Inflammatory macrophage treated with lipopolysaccharide for 4 hours (primary cell): ENCODE measurements at places on chromosomes 6 and 20.

DNA sequence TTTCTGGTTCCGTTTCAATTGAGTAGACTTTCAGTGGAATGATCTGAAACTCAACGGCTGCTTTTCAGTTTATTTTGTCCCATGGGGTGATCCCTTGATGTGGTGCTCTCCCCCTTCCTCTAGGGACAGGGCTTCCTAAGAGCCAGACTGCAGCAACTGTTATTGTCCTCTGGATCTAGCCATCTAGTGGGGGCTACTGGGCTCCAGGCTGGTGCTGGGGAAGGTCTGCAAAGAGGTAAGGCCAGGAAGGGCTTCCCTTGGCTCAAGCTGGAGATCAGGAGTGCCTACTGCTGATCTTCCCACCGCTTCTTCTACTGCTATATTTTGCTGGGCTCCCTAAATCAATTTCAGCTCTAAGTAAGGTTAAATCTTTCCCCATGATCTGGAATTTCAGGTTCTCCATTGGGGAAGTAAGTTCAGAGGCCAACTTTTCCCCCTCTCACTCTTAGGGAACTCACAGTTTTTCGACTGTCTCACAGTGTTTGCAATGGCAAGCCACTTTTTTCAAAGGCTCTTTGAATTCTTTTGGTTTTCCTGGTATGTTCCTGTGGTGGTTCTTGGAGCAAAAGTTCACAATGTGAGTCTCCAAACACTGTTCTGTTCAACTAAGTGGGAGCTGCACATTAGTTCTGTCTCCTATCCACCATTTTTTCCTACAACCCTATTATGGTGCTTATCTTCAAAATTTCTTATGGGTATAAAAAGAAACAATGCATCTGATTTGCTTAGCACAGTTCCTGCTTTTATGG, 286.2 kb upstream of the EXOC2 start:
- DNase-seq, result no peak

DNA sequence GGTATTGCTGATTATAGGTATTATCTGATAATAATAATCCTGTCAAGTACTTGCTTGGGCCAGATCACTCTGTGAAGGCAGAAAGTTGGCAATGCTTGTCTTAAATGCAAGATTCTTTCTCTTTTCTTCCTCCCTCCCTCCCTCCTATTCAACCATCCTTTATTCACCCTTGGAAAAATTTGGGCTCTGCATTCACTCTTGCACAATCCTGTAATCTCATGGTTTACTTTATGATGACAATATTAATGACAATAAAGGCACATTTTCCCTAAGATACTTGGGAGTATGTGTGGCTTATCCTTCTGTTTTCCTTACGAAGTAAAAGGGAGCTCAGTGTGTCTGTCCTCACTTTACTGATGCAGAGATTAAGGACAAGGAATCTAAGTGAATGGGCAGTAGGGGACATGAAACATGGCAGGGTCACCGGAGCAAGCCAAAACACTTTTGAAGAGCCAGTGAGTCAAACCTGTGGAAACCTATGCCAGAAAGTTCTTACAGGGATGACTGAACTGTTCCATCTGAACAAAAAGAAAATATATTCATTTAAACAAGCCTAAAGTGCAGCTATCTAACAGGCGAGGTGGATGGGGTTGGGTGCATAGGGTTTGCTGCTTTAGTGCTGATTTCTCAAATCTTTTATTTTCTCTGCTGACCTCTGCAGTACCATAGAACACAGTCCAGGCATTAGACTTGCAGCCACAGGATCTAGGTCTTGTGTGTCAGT, 14.6 kb upstream of the RIPOR2 start:
- no peak for DNase-seq

GRCh38 chr6:91482498-91482897, 895.6 kb upstream of the MAP3K7 start:
- DNase-seq, result no peak

GRCh38 chr6:21780141-21780540, 186.6 kb downstream of the SOX4 start:
- DNase-seq, result no peak

DNA sequence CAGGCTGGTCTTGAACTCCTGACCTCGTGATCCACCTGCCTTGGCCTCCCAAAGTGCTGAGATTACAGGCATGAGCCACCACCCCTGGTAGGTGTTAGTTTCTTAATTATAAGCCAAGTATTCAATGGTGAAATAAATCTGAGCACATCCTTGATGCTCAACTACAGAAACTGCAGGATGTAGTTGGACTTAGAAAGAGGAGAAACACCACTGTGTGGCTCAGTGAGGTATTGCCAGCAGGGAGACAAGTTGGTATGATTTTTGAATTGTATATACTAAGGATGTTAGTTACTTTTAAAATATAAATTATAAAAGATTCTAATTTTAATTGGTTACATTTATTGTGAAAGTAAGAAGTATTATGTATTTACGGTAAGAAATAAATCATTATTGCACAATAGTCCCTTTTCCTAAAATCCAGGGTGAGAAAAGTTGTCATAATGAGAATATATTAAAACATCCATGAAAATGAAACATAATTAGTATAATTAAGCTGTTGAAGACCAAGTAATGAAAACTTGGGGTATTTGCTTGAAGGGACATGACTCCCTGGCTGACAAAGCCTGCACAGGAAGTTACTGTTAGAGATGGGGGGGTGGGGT, 17.6 kb downstream of the SLC18B1 start:
- no peak for DNase-seq

DNA sequence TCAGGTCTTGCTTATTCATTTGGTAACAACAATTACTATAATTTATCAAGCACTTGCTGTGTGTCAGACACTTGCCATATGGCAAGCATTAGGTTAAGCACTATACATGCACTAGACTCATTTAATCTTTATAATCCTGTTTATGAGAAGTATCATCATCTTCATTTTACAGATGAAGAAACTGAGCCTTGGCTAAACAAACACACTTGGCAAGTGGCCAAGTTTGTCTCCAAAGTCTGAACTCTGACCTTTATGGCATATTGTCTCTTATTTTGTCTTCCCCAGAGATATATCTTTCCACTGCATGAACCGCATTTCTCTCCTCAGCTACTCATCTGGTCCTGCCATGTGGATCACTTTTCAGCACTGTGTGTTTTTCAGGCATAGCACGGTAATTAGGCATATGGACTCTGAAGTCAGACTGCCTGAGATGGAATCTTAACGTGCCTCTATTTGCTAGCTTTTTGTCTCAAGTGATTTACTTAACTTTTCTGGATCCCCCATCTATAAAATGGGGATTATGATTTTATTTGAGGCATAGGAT, 4.7 kb downstream of the ADGRF5 start:
- DNase-seq, result no peak

DNA sequence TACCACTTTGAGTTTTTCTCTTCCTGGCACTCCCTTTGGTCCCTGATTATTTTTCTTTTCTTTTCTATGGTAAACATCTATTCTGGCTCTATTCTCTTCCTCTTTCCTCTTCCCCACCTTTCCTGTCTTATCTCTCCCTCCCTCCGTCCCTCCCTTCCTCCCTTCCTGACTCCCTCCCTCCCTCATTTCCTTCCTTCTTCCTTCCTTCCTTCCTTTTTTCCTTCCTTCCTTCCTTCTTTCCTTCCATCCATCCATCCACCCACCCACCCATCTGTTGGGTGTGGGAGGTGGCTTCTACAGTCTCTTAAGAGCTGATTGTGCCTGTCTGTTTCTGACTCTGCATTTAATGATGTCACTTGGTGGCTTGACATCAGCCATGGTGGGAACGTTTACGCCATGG, 43.5 kb upstream of the GTSF1L start:
- DNase-seq, result no peak
